CD4-positive, alpha-beta T cell treated with Interleukin-1 beta for 1 hour (primary cell): ENCODE measurements at places on chromosomes 1 and 21.

GRCh38 chr1:167645140-167645541 is 15.1 kb downstream of the RCSD1 start:
- no peak for DNase-seq

- DNase-seq = no peak
Measured at GRCh38 chr1:198330982-198331615, 174.3 kb downstream of the NEK7 start.

- DNase-seq = no peak
Measured at GRCh38 chr21:14888202-14888601, 176.6 kb downstream of the NRIP1 start.

- DNase-seq = no peak
Measured at GRCh38 chr1:58749646-58750045, 34.2 kb downstream of the JUN start.

GRCh38 chr21:20652846-20653245 is 345.4 kb upstream of the NCAM2 start:
- no peak for DNase-seq

DNA sequence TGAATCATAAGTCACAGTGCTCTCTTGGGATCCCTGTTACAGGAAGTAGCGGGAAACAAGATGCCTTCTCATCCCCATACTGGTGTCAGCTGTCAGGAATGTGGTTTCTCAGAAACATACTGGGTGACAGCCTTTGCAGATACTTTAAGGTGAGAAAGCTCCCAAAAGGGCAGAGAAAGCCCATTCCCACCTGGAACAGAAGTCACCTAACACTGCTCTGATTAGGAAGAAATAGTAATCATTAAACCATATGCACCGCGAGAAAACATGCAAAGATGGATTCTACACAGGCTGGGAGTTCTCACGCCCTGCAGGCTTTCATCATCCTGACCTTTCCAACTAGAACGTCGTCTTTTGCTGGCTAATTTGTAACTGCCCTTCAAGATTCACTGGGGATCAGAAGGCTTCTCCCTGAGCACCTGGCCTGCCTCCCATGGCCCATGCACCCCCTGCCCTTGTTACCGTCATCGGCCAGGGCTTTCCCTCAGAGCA is 46.2 kb upstream of the SLC44A3 start:
- DNase-seq = no peak

GRCh38 chr1:20112279-20113000 is 6.9 kb downstream of the PLA2G2D start:
- no peak for DNase-seq

GRCh38 chr21:38486221-38486620 is 12.1 kb downstream of the ERG start:
- DNase-seq = no peak

DNA sequence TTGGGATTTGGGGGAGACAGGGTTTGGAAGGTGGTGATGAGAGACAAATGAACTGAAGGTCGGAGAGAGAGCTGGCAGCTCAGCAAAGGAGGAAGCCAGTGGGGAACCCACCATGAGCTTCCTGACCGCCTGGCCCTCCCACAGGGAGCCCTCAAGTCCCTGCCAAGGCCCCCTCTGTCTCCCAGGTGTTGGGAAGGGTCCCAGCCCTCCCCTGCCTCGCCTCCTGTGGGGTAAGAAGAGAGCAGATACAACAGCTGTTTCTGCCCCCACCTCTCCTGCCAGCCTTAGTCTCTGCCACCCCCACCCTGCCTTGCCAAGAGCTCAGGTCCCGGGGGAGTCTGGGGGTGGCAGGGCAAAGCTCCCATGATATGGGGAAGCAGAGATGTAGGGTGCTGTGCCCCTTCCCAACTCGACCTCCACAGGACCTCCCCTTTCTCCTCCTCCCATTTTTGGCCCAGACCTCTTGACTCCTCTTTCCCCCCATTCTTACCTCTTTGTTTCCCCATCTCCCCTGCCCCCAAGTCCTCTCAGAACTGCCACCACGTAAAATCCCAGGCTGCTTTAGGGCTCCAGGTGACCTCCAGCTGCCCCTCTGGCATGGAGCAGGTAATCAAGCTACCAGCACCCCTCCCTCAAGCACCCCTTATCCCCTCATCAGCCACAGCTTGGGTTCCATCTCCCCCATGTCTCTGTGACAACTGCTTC is 556 bp downstream of the S100A1 start:
- DNase-seq = no peak

- DNase-seq = peak; percentile 82
Measured at GRCh38 chr1:24150234-24151174, 7.6 kb upstream of the IL22RA1 start.

- no peak for DNase-seq
Measured at GRCh38 chr1:59565611-59566410, 248.9 kb upstream of the HOOK1 start.

- DNase-seq = peak; percentile 8
Measured at GRCh38 chr1:232793944-232794343, 11.3 kb upstream of the MAP10 start.

- DNase-seq = no peak
Measured at GRCh38 chr1:93775224-93775623, 93.6 kb upstream of the BCAR3 start.

- DNase-seq = no peak
Measured at GRCh38 chr1:57353654-57354053, 70.2 kb downstream of the DAB1 start.

DNA sequence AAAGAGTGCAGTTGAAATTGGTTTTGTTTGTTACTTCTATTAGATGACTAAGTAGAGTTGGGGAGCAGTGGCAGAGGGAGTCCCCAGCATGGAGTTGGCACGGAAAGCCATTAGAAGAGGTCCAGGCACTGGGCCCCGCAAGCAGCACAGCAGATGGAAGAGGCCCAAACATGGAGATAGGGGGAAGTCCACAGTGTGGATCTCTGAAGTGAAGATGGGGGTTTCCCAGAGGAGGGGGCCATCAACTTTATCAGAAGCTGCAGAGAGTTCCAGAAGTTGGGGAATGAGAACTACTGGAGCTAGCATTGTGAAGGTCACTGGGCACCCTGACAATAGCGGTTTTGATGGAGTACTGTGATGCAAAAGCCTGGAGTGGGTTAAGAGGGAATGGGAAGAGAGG is 30.6 kb downstream of the PAFAH2 start:
- DNase-seq = no peak
